Activated B cell treated with CpG ODN at 0.5 μM for 24 hours (primary cell): ENCODE measurements at places on chromosomes 2 and 18. TPM values are rescaled to one million over a fixed set of nuclear protein-coding genes. Genes with fewer than 3 reads are reported as not detected.

DNA sequence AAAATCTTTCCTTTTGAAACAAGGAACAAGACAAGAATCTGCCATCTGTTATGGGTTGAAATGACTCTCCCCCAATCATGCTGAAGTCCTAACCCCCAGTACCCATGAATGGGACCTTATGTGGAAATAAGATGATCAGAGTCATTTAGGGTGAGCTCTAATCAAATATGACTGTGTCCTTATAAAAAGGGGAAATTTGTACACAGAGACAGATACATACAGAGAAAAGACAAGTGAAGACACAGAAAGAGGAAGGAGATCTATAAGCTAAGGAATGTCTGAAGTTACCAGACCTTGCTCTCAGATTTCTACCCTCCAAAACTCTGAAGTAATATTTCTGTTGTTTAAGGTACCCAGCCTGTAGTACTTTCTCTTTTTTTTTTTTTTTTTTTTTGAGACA lies 15.7 kb downstream of the TGFBRAP1 start:
- no peak overlapping the region for H3K4me3 ChIP-seq
- DNase-seq: no peak
- H3K4me1 ChIP-seq: peaks cover 33% of the 10 kb centered on the region
- H3K36me3 ChIP-seq: peaks cover 12% of the 10 kb centered on the region

DNA sequence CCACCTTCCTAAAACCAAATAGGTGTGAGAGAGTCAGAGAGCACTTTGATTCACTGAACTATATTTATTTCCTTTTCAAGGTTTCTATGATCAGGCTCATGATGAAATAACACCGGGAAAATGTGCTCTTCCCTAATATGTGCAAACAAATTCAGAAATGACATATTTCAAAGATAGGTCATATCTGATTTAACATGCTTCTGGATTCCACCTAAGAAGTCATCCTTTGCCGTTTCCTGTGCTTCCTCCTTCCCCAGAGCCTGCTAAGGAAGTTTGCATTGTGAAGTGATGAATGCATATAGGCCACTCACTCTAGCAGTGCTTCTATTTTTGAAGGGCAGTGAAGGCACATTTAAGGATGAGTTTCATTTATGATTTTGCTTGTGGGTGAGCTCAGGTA lies 327.6 kb downstream of the TDRD15 start:
- H3K4me1 ChIP-seq: no peaks in the 10 kb centered on the region
- no peak for DNase-seq

DNA sequence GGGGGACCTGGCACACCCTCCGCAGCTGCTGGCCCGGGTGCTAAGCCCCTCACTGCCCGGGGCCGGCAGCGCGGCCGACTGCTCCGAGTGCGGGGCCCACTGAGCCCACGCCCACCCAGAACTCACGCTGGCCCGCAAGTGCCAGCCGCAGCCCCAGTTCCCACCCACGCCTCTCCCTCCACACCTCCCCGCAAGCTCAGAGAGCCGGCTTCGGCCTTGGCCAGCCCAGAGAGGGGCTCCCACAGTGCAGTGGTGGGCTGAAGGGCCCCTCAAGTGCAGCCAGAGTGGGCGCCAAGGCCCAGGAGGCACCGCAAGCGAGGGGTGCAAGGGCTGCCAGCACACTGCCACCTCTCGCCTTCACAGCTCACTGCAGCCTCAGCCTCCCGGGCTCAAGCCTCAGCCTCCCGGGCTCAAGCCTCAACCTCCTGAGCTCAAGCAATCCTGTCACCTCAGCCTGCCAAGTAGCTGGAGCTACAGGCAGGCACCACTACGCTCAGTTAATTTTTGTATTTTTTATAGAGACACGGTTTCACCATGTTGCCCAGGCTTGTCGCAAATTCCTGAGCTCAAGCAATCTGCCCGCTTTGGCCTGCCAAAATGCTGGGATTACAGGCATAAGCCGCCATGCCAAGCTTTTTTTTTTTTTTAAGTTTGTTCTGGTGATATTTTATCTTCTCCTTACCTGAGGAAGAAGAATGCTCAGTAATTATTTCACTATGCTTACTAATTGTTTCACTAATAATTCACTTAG lies 71.7 kb upstream of the CDCA7 start:
- no peak overlapping the region for H3K27ac ChIP-seq
- H3K4me1 ChIP-seq: peaks cover 5% of the 10 kb centered on the region
- H3K36me3 ChIP-seq: no peaks in the 10 kb centered on the region

DNA sequence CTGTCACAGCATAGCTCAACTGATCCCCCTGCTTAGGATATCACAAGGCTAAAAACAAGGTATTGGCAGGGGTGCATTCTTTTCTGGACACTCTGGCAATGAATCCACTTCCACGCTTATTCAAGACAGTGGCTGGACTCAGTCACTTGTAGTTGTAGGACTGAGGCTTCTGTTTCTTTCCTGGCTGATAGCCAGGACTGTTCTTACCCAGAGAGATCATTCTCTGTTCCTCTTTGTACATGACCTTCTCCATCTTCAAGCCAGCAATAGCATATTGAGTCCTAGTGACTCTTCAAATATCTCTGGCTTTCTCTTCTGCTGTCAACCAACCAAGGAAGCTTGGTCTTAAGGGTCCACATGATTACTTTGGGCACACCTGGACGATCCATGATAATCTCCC lies 241.3 kb downstream of the RBM43 start:
- no peak overlapping the region for H3K4me3 ChIP-seq
- H3K36me3 ChIP-seq: no peaks in the 10 kb centered on the region
- DNase-seq: no peak
- no peaks in the 10 kb centered on the region for H3K4me1 ChIP-seq

GRCh38 chr18:38751211-38751610 lies 1185.6 kb upstream of the CELF4 start:
- no peaks in the 10 kb centered on the region for H3K4me1 ChIP-seq
- no peak overlapping the region for H3K27ac ChIP-seq
- DNase-seq: no peak

- DNase-seq: no peak
- no peak overlapping the region for H3K27ac ChIP-seq
- peaks cover 11% of the 10 kb centered on the region for H3K4me1 ChIP-seq
- peaks cover 43% of the 10 kb centered on the region for H3K27me3 ChIP-seq
- no peak overlapping the region for H3K4me3 ChIP-seq
- no peaks in the 10 kb centered on the region for H3K36me3 ChIP-seq
Observed at GRCh38 chr2:110748489-110748867, 16.1 kb downstream of the ACOXL start.

DNA sequence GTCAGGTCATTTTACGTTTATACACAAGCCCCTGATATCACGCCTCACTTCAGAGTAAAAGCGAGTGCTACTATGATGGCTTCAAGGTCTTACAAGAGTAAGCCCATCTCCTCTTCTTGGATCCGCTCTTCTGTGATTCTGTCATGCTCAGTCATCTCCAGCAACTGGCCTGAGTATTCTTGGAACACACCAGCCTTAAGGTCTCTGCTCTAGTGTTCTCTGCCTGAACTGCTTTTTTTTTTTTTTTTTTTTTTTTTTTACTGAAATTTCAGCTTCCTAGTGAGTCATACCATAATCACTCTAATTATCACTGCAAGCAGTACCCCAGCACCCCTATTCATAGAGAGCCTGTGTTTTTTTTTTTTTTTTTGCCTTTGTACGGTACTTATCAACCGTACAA lies 1228.9 kb downstream of the CNTNAP5 start:
- DNase-seq: no peak
- H3K4me1 ChIP-seq: no peaks in the 10 kb centered on the region
- H3K27ac ChIP-seq: no peak overlapping the region
- H3K27me3 ChIP-seq: no peaks in the 10 kb centered on the region

- no peaks in the 10 kb centered on the region for H3K36me3 ChIP-seq
- H3K27me3 ChIP-seq: no peaks in the 10 kb centered on the region
- H3K4me3 ChIP-seq: no peak overlapping the region
- no peak for DNase-seq
- no peak overlapping the region for H3K27ac ChIP-seq
- H3K4me1 ChIP-seq: no peaks in the 10 kb centered on the region
Observed at GRCh38 chr18:7735196-7735595, 168.1 kb downstream of the PTPRM start.

Gene CRYGD
- total RNA-seq: not detected in 2 replicates

Gene TUBA4B
- total RNA-seq: 0.20 TPM in 1 of 2 replicates, not detected in the other

Gene SCN7A
- total RNA-seq: not detected in 2 replicates

Gene NCKAP5
- not detected in 2 replicates for total RNA-seq

Gene FAM124B
- total RNA-seq: 0.29 TPM in 1 of 2 replicates, not detected in the other

Gene PRSS56
- not detected in 2 replicates for total RNA-seq
